ENCODE measurements at places on chromosomes 3 and 15.

GRCh38 chr3:16982460-16982859 is 97.7 kb downstream of the PLCL2 start:
- DNase-seq = no peak

GRCh38 chr15:67422296-67422695 is 98.6 kb upstream of the C15orf61 start:
- no peak for DNase-seq

DNA sequence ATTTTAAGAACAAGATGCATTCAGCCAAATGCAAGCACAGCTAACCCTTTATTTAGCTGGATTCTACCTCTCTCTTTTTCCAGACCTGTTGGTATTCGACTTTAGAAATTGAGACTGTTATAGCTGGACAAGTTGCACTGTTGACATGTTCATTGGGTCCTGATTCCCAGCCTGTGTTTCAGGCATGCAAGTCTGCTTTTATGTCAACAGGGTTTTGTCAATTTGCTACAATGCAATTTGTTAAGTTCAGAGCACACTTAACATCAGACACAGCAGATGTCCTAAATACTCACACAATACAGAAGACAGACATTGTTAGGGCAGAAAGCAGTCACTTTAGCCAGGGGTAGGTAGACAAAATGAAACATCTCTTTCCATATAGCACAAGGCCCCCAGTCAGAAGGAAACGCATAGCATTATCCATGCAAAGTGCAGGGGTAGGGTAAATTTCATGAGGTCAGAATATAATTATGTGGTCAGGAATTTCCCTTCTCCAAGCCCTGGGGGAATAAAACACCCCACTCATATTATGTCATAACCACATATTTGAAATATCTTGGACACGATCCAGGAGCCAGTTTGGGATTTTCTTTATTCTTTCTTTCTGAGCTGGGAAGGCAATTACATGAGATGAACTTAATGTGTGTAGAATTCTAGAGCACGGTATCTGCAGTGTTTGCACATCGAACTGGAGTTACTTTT is 504.1 kb downstream of the NTRK3 start:
- peak; percentile 77 for DNase-seq

DNA sequence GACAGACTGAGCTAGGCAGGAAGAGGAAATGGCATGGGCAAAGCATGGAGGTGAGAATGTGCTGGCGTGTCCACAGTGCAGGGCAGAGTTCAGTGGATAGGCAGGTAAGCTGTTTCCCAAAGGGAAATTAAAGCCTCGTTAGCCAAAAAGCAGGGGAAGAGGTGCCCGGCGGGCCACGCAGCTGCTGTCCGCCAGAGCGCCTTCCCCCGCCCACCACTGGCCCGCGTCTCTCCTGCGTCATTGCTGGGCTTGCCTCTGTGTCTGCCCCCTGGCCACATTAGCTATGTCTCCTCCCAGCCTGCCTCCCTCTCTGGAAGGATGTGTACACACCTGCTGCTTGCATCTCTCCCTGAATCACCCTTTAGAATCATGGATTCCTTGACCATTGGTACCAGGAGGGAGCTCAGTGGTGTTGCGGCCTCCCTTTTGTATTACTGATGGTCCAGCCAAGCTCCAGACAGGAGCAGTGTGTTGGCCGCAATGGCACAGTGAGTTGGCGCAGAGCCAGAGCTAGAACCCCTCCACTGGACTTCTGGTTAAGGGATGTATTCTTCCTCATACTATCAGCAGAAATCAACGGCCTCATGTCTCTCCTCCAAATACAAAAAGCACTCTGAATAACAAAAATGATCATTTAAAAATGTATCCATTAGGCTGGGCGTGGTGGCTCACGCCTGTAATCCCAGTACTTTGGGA is 26.6 kb downstream of the SLC28A1 start:
- no peak for DNase-seq

DNA sequence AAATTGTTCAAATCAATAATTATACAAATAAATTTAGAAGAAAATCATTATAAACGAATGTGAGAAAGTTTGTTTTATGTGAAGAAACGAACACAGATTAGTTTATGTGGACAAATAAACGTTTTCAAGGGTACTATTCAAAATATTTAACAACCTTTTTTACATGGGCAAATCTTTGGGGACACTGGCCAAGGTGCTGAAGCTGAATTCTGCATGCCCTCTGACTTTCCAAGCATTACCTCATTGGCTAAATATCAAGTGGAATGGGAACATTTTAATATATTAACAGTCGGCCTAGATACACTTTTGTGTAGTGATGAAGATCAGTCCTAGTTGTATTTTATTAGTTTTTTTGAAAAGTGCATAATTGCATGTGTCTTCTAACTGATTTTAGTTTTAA is 636.4 kb upstream of the DPPA4 start:
- DNase-seq = peak; percentile 24

DNA sequence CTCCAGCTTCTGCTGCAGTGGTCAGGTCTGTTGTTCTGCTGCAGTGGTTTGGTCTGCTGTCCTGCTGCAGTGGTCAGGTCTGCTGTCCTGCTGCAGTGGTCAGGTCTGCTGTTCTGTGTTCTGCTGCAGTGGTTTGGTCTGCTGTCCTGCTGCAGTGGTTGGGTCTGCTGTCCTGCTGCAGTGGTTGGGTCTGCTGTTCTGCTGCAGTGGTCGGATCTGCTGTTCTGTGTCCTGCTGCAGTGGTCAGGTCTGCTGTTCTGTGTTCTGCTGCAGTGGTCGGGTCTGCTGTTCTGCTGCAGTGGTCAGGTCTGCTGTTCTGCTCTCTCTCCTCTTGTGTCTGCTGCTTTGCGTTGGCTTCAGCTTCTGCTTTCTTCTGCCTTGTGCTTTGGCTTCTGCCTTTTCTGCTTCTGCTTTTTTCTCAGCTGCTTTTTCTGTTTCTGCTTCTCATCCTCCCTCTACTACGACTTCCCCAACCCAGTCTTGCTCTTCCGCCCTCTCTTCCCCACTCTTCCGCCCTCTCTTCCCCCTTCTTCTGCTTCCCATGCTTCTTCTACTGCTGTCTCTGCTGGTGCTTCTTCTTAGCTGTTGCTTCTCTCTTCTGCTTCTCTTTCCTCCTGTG is 50.7 kb downstream of the FAM43A start:
- no peak for DNase-seq

DNA sequence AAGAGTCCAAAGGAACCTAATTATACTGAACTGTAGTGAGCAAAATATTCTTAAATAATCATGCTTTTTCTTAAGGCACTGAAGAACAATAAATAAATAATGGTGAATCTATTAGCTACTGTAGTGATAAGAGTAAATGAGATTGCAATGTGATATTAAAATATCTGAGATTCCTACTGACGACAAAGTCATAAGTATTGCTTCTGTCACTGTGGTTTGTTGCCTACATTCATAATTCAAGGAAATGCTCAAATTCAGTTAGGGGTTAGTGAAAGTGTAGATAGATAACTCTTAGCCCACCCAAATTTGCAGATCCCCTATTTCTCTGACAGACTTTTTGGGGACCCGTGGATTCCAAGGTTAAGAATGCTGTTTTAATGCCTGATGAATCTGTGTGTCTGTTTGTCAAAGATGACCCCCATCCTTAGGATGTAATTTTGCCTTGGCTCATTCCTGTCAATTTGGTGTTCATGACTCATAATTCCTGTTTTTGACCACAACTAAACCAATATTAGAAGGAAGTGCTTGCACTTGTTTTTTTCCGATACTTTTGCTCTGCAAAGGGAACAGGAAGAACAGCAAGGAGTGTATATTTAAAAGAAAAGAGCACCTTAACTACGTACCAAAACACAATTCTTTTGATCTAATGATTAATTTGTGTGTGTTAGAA is 86.7 kb downstream of the MAGI1 start:
- no peak for DNase-seq

GRCh38 chr15:90295270-90295648 is 29.8 kb downstream of the NGRN start:
- no peak for DNase-seq

GRCh38 chr3:136197159-136197793 is 1.1 kb upstream of the MSL2 start:
- no peak for DNase-seq

DNA sequence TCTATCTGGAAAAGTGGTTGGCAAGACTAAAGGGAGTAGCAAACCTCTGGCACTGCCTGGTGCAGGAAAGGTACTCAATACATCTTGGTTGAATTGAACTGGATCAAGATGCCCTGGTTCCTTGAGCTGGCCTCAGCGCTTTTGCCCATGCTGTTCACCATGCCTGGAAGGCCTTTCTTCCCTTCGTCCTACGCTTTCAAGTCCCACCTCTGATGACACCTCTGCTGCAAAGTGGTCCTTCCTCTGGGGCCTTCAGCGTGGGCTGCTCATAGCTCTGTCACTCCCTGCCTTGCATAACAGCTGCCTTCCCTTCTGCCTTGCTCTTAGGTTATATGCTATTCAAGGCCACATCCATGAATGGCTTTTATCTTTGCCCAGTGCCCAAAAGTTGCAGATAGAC is 23.0 kb downstream of the ITGA11 start:
- DNase-seq = no peak

DNA sequence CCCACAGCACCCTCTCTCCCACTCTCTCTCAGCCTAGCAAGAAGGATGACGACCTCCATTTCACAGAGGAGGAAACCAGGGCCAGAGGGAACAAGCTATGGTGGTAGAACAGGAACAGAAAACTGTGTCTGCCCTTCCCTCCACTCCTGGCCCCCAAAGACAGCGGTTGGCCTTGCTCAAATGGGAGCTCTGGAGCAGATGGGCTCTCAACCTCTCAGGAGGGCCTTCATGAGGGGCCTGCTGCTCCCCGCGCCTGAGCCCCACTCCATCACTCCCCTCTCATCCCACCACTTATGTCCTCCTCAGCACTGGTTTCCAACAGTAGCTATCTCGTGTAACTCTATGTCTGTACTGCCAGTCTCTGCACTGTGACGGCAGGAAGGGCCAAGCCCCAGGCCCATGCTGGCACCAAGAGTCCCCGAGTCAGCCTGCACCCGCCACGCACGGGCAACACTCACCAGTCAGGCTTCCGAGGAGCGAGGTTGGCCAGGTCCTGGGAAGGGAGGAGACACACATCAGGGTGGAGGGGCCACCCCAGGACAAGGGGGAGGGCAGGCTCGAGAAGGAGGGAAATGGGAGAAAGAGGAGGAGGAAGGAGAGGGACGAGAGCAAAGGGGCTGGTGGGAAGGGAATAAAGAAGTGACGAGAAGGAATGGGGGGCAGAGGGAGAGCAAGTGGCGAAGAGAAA is 45.5 kb downstream of the PTH1R start:
- no peak for DNase-seq

DNA sequence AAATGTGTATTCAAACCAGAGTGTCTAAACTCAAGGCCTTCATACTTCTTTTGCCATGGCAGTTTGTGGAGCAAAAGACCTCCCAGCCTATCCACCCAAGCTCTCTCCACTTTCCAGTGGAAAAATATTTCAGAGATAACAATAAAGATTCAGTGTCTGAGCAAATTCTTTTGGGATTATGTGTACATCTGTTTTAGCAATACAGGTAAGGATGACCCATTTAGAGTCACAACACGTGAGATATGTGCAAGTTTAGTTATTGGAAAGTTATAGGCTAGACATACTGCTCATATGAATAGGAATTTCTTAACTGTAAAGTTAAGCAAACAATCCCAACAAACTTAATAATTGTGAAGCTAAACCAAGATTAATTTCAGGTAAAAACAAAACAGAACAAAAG is 174.5 kb upstream of the LRIG1 start:
- DNase-seq = no peak

DNA sequence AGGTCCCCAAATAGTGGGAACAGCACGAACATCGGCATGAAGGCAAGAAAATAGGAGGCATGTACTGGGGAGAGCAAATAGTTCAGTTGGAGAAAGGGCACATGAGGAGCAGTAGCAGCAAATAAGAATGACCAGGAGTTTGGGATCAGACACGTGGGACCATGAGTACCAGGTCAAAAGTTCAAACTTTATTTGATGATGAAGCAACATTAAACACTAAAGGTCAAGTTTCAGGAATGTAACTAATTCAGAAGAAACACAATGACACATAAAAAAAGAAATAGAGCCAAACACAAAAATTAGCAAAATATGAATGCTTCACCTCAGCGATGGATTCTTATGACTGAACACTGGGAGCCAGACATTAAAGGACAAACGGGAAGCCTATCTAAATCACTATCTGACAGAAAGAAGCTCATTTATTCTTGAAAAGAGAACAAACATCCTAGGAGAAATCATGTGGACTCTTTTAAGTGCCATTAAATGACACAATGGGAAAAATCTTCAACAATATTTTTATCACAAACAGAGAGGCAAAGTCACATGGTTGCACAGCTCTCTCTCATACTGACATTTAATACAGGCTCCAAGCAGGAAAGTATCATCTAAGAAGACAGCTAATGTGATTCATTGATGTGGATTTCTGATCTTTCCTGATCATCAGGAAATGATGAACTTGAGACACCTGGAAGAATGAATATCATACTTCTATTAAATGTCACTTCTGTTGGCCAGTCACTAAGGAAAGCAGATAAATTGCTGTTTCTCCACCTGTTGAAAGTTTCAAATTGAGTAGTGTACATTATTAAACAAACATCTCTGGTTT is 216.9 kb upstream of the THBS1 start:
- peak; percentile 39 for DNase-seq

DNA sequence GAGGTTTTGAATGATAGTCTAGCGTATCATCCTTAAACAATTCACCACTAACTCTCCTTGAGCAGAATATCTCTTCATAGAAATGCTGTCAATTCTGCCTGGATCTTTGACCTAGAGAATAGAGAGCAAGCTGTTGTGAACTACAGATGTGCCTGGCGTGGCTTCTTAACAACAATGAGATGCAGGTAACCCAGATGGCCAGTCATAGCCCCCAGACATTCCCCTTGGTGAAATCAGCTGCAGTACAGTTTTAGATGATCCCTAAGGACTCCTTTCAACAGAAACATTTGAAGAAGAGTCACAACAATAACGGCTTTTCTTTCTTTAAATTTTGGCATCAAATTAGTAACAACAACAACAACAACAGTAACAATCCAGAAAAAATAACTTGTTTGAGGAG is 1041.3 kb downstream of the ROBO1 start:
- no peak for DNase-seq

- DNase-seq = no peak
Measured at GRCh38 chr3:61570813-61571212, 9.4 kb downstream of the PTPRG start.

DNA sequence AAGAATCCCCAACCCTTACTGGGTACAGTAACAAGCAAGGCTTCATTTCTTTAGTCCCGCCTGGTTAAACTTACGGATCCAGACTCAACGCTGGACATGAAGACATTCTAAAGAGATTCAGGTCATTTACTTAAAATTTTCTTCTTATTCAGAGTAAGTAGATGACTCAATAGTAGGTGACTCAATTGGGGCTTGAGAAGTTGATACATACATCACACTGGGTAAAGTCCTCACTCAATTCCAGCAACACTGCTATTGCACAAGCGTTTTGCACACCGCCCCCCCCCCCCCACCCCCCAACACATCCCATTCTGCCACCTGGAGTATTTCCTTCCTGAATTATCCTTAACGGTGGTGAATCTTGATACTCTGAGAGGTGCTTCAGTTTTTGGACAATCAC is 610.0 kb downstream of the FOXP1 start:
- no peak for DNase-seq

DNA sequence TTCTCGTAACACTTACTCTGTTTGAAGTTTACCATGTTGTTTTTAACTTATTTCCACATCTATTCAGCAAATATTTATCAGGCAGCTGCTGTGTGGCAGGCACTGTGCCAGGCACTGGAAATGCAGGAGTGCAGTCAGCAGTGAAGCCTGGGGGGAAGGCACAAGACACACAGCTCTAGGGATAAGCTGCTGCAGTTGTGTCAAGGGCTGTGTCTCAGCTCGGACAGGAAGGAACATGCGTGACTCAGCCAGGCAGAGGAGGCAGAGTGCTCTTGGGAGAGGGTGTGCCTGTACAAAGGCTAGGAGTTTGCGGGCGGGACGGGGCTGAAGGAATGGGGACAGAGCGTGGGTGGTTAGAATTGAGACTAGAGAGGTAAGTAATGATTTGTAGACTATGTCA is 24.7 kb downstream of the LYSMD4 start:
- peak; percentile 91 for DNase-seq
